Tibial nerve (tissue), 4 donors: ENCODE measurements at places on chromosomes 11 and 22. TPM values are rescaled to one million over a fixed set of nuclear protein-coding genes. Genes with fewer than 3 reads are reported as not detected.

Gene CRYBB2
- not detected for total RNA-seq

Gene MRGPRX4
- not detected for total RNA-seq

Gene PTPRCAP
- total RNA-seq = 11.1 TPM

Gene ACRV1
- total RNA-seq = not detected

DNA sequence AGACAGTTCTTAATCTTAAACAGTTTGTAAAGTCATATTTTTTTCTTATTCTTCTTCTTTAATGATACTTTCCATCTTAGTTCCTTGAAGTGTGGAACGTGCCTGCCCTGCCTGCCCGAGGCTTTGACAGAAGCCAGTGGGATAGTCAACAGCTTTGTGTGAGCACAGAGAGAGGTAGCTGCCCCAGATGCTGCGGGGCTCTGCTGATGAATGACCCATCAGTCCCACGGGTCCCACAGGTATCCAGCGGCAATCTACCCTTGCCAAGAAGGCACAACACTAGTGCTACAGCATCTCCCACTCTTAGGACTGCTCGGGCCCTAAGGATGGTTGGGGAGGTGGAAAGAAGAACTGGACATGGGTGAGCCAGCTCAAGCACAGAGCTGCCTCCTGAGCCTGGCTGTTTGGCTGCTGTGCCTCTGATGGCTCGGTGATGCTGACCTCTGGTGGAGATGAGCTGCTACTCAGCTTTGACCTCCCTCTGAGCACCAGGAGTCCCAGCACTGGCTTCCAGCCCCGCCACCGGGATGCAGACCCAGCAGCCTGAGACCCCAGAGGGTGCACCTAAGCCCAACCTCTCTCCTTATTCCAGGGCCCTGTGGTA, 11.8 kb upstream of the APLNR start:
- peak; percentile 67 for DNase-seq
- H3K4me1 ChIP-seq = no peaks in the 10 kb centered on the region
- no peak overlapping the region for H3K4me3 ChIP-seq
- no peaks in the 10 kb centered on the region for H3K27me3 ChIP-seq
- peak overlapping the region; percentile 21 for H3K27ac ChIP-seq

DNA sequence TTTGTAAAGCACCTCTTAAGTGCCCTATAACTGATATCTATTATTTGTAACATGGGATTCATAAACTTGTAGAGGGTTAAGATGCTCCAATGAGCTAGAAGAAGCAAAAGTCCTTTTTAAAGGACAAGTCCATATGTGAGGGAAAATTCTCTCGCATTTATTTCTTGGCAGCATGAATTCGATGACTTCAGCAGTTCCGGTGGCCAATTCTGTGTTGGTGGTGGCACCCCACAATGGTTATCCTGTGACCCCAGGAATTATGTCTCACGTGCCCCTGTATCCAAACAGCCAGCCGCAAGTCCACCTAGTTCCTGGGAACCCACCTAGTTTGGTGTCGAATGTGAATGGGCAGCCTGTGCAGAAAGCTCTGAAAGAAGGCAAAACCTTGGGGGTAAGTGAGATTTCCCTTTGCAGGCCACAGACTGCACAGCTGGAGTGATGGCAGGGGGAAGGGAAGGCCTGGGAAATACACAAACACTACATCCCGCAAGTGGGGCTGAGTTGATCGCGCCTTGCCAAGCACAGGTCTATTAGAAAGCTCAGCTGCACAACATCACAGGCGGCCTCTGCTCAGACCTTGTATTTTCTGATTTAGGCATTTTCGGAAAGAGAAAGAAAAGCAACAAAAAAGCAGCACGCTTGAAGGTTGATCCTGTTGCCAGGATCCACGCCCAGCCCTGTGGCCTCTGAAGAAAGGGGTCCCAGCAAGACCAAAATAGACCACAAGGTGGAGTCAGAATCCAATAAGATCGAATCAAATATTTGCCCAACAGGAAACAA, 1.5 kb downstream of the MS4A8 start:
- no peak overlapping the region for H3K4me3 ChIP-seq
- H3K27me3 ChIP-seq = no peaks in the 10 kb centered on the region
- H3K27ac ChIP-seq = no peak overlapping the region
- H3K36me3 ChIP-seq = no peaks in the 10 kb centered on the region
- no peak for DNase-seq

DNA sequence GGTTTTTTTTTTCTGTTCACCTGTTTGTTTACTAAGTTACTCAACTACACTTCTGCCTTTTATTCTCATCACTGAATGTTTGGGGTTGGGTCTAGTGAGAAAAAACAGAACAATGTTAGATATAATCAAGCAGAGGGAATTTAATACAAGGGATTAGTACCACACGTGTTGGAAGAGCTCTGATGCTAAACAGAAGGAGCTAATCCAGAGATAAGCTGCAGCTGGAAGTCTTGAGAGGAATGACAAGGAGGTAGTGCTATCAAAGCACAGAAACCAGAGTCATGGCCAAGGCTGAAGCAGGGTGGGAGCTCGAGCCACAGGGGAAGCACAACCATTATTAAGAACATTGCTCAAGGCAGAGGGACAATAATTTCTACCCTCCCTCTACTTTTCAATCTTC, 604.1 kb upstream of the ANO5 start:
- no peaks in the 10 kb centered on the region for H3K36me3 ChIP-seq
- H3K27ac ChIP-seq = no peak overlapping the region
- no peak for DNase-seq
- H3K4me3 ChIP-seq = no peak overlapping the region
- H3K4me1 ChIP-seq = no peaks in the 10 kb centered on the region
- H3K27me3 ChIP-seq = no peaks in the 10 kb centered on the region

DNA sequence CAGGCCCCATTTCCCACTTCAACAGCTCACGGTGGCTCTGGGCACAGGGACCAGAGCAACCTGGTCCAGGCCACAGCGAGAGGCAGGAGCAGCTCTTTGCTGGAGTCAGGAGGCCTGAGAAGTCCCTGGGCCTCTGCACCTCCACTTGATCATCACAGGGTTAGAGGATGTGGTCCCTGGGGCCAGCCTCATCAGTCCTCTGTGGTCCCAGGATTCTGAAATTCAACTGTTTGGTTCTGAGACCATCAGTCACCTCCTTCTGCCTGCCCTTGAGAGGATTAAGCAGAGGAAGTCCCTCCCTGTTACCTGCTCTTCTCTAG, 24.9 kb upstream of the CBX7 start:
- H3K4me1 ChIP-seq = peaks cover 3% of the 10 kb centered on the region
- no peak overlapping the region for H3K4me3 ChIP-seq
- H3K36me3 ChIP-seq = no peaks in the 10 kb centered on the region
- no peaks in the 10 kb centered on the region for H3K27me3 ChIP-seq
- H3K27ac ChIP-seq = peak overlapping the region; percentile 95

GRCh38 chr22:46072981-46073682, 77.2 kb upstream of the PPARA start:
- H3K36me3 ChIP-seq = no peaks in the 10 kb centered on the region
- DNase-seq = peak; percentile 9
- peaks cover 27% of the 10 kb centered on the region for H3K4me1 ChIP-seq
- no peaks in the 10 kb centered on the region for H3K27me3 ChIP-seq
- H3K27ac ChIP-seq = peak overlapping the region; percentile 99
- H3K4me3 ChIP-seq = peak overlapping the region; percentile 73

DNA sequence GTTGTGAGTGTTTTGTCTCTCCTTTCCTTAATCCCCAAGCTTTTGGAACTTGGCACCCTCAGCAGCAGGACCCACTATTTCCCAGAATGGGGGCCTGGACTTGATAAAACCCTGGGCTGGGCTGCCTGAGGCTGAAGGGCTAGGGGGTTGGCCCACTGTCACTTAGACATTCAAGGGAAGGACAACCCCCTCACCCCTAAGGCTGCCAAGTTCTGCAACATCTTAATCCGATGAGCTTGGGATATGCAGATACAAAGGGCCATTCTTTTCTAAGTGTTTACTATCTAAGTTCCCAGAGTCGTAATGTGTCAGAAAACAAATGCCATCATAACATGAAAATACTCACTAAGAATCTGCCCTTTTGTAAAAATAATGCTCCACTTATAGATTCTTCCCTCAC, 42.9 kb downstream of the IRAG1 start:
- H3K27me3 ChIP-seq = no peaks in the 10 kb centered on the region
- no peak for DNase-seq
- H3K27ac ChIP-seq = peak overlapping the region; percentile 47
- no peaks in the 10 kb centered on the region for H3K4me1 ChIP-seq

- H3K27ac ChIP-seq = no peak overlapping the region
- no peak for DNase-seq
- no peaks in the 10 kb centered on the region for H3K36me3 ChIP-seq
- H3K4me1 ChIP-seq = no peaks in the 10 kb centered on the region
- H3K4me3 ChIP-seq = no peak overlapping the region
Measured at GRCh38 chr11:4465407-4465806, 16.3 kb downstream of the OR52K2 start.

- H3K27me3 ChIP-seq = no peaks in the 10 kb centered on the region
- peak; percentile 19 for DNase-seq
- no peak overlapping the region for H3K4me3 ChIP-seq
- peak overlapping the region; percentile 87 for H3K27ac ChIP-seq
Measured at GRCh38 chr22:31039393-31039792, 41.7 kb upstream of the SMTN start.

- DNase-seq = no peak
- H3K4me3 ChIP-seq = no peak overlapping the region
- H3K27ac ChIP-seq = no peak overlapping the region
- no peaks in the 10 kb centered on the region for H3K27me3 ChIP-seq
- no peaks in the 10 kb centered on the region for H3K36me3 ChIP-seq
Measured at GRCh38 chr11:8381343-8381742, 117.7 kb upstream of the LMO1 start.

- no peak overlapping the region for H3K27ac ChIP-seq
- no peaks in the 10 kb centered on the region for H3K4me1 ChIP-seq
- H3K36me3 ChIP-seq = peaks cover 49% of the 10 kb centered on the region
- DNase-seq = peak; percentile 70
Measured at GRCh38 chr11:75445315-75445953, 12.4 kb upstream of the KLHL35 start.

DNA sequence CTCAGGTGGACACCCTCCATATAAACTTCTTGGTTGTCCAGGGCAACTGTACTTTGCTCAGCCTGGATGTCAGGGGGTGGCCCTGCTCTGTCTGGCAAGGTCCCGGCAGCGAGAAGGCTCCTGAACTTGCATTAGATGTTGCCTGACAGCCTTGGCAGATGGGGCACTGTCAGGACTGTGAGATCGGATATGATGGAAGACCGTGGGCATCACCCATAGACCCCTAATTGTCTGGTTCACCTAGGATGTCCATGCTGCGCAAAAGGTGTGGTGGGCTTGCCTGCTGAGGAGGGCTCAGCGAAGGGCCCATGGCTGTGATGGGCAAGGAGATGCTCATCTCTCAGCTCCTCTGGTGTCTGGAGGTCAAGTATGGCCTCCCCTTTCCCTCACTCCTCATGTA, 62.7 kb downstream of the MYO18B start:
- no peaks in the 10 kb centered on the region for H3K27me3 ChIP-seq
- no peaks in the 10 kb centered on the region for H3K4me1 ChIP-seq
- H3K4me3 ChIP-seq = no peak overlapping the region
- no peak overlapping the region for H3K27ac ChIP-seq
- H3K36me3 ChIP-seq = no peaks in the 10 kb centered on the region

DNA sequence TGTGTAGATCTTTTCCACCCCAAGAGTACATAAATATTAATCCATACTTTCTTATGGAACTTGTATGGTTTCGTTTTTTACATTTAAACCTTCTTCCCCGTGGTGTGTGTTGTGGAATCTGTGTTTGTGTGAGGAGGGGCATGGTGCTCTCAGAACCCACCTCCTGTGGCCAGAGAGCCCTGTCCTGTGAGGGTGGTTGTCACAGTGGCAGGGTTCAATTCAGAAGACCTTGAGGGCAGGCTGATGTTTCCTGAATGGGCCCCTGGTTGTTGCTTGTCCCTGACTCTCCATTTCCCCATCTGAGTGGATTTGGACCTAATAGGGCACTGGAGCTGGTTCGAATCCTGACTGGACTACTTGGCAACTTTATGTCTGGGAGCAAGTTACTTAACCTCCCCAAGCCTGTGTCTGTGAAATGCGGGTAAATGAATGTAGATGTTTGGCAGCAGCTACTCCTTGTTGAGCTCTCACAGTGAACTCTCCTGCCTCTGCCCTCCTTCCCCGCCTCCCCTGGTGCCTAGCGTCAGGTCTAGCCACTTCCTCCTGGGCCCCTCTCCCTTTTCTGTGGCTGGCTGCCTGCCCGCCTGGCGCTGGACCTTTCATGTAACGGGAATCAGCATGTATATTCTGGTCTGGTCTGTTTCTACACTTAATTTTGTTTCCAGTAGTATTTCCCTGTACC, 7.3 kb downstream of the NEAT1 start:
- no peak for DNase-seq
- peaks cover 63% of the 10 kb centered on the region for H3K36me3 ChIP-seq
- peak overlapping the region; percentile 89 for H3K4me3 ChIP-seq
- no peaks in the 10 kb centered on the region for H3K27me3 ChIP-seq
- peak overlapping the region; percentile 100 for H3K27ac ChIP-seq

GRCh38 chr11:76783896-76784813, 999 bp downstream of the TSKU start:
- DNase-seq = no peak
- peak overlapping the region; percentile 85 for H3K4me3 ChIP-seq
- H3K4me1 ChIP-seq = no peaks in the 10 kb centered on the region
- H3K27me3 ChIP-seq = no peaks in the 10 kb centered on the region
- H3K36me3 ChIP-seq = no peaks in the 10 kb centered on the region

DNA sequence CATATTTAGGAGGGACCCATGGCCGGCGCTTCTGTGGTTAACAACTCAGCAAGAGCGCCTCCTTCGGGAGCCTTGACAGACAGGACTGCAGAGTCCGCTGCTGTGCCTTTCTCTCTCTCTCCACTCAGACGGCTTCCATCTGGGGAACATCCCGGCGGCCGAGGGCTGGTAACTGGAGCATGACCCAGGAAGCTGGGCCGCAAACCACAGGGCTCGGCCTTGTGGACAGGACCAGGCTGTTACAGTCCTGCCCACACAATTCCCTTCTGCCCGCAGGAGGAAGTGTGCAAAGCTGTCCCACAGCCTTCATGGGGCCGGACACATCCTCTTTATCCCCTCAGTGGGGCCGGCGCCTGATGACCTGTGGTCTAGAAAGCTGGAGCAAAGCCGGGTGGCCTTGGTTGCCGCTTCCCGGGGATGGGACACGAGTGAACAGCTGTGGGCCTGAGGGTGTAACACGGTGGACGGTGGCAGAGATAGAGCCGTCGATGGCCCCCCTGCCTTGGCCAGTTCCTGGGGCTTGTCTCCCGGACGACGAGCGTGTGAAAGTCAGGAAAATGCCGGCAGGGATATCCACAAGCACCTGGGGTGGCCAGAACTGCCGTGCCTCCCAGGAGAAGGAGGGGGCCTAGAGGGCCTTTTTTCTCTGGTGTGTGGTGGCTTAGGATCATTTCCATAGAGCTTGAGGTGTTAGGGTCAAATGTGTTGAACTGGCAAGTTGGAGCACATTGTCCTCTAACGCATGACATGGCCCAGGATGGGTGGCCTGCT, 50.1 kb downstream of the FBLN1 start:
- no peaks in the 10 kb centered on the region for H3K27me3 ChIP-seq
- peaks cover 62% of the 10 kb centered on the region for H3K4me1 ChIP-seq
- peak; percentile 54 for DNase-seq
- H3K27ac ChIP-seq = peak overlapping the region; percentile 79

- no peak for DNase-seq
- H3K27me3 ChIP-seq = peaks cover 36% of the 10 kb centered on the region
- H3K4me1 ChIP-seq = no peaks in the 10 kb centered on the region
- no peak overlapping the region for H3K4me3 ChIP-seq
- no peaks in the 10 kb centered on the region for H3K36me3 ChIP-seq
Measured at GRCh38 chr22:37079158-37079557, 27.6 kb downstream of the KCTD17 start.

- no peak overlapping the region for H3K4me3 ChIP-seq
- no peak overlapping the region for H3K27ac ChIP-seq
- peak; percentile 19 for DNase-seq
- no peaks in the 10 kb centered on the region for H3K4me1 ChIP-seq
- H3K27me3 ChIP-seq = no peaks in the 10 kb centered on the region
Measured at GRCh38 chr22:22576244-22576988, 17.4 kb upstream of the PRAME start.
